ENCODE measurements at places on chromosomes 11 and 22.

GRCh38 chr11:117705866-117706265 lies 91.2 kb downstream of the DSCAML1 start:
- no peak for DNase-seq

GRCh38 chr22:38082986-38083710 lies 836 bp downstream of the SLC16A8 start:
- no peak for DNase-seq

DNA sequence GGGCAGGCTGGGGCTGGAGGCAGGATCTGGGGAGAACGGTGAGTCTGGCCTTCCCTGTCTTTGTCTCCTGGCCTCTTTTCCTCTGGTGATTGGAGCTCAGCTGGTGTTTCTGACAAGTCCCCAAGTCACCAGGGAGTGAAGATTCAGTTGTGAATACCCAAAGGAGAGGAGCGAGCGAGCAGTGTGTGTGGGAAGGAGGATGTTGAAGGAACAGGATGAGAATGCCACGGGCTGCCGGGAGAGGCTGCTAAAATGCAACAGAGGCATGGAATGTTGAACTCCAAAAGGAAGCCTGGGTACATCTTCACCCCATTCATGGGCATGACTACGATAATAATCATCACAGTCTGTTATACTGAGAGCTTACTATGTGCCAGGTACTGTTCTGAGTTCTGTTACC lies 163.3 kb downstream of the CEP164 start:
- no peak for DNase-seq

- DNase-seq = no peak
Measured at GRCh38 chr22:25563761-25564319, 635 bp upstream of the GRK3 start.

DNA sequence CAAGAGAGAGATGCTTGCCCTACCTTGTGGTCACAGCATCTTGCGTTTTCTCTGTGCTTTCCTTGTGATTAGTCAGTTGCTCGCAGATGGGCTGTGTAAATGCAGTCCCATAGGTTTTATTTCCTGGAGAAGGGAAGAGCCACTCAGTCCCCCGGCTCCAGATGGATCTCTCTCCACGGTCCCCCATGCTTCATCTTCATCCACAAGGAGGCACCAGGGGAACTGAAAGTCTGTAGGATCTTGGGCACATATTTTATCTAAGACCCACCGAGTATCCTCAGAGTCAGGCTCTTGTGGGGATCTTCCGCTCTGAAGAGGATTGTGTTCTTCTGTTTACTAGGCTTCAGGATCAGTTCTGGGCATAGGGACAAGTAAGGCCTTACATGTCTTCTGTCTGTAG lies 66.8 kb upstream of the E2F8 start:
- no peak for DNase-seq

- no peak for DNase-seq
Measured at GRCh38 chr11:79670882-79671281, 230.1 kb upstream of the TENM4 start.

DNA sequence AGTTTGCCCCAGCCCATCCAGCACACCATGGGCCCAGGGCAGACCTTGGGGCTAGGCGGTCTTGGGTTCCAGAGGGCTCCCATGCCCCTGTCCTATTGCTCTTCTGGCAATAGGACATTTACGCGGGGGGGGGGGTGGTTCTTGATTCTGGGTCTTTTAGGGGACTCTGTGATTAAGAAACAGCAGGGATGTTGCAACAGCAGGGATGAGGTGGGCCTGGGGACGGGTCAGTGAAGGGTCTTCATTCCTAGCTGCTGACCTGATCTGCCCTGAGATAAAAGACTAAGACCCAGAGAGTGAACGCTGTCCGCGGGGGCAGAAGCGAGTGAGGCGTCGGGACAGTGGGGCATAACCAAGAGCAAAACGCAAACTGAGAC lies 418 bp upstream of the ADAMTS15 start:
- no peak for DNase-seq

GRCh38 chr22:37002633-37003032 lies 16.6 kb downstream of the TST start:
- no peak for DNase-seq

DNA sequence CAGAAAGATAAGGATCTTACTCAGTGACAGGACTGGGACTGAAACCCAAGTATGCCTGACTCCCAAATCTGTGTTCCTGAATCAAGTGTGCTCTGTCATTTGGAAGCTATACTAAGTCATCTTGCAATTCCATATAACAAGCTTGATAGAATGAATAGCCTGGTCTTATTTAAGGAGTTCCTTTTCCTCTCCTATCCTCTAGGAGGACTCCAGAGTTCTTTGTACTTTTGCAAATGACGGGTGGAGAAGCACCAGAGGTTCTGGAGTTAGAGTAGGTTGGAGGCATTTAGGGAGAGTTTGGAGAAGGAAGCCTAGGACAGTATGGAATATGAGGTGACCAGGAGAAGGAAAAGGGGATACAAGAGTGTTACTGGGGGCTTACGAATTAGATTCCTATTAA lies 92.9 kb upstream of the RCN1 start:
- DNase-seq = no peak

DNA sequence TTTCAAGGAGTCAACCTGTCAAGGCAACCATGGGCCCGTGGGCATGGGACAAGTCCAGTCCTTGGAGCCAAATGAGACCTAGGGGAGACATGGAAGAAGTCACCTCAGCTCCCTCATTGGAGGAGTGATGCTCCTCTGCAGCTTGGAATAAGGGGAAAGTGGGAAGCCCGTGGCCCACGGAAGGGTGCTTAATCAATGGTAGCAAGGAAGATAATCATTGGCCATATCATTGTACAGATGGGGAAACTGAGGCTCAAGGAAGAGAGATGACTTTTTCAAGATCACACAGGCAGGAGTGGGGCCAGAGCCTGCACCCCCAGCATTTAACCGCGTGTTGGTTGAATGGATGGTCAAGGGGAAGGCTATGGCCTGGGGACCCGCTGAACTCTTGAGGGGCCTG lies 133.0 kb downstream of the OSBP2 start:
- DNase-seq = no peak

- no peak for DNase-seq
Measured at GRCh38 chr11:19669511-19669910, 43.1 kb upstream of the NAV2 start.

- DNase-seq = no peak
Measured at GRCh38 chr11:101553891-101554292, 29.9 kb downstream of the TRPC6 start.

GRCh38 chr22:33271390-33272161 lies 213.4 kb upstream of the SYN3 start:
- no peak for DNase-seq

GRCh38 chr11:119223856-119224255 lies 17.7 kb downstream of the CBL start:
- DNase-seq = peak; percentile 13

- DNase-seq = no peak
Measured at GRCh38 chr11:111012491-111012890, 233.0 kb upstream of the POU2AF2 start.

- no peak for DNase-seq
Measured at GRCh38 chr11:74608431-74608830, 16.0 kb downstream of the POLD3 start.

- DNase-seq = no peak
Measured at GRCh38 chr22:28917747-28918549, 34.6 kb downstream of the ZNRF3 start.

GRCh38 chr11:45154276-45154675 lies 7.8 kb downstream of the PRDM11 start:
- DNase-seq = no peak

DNA sequence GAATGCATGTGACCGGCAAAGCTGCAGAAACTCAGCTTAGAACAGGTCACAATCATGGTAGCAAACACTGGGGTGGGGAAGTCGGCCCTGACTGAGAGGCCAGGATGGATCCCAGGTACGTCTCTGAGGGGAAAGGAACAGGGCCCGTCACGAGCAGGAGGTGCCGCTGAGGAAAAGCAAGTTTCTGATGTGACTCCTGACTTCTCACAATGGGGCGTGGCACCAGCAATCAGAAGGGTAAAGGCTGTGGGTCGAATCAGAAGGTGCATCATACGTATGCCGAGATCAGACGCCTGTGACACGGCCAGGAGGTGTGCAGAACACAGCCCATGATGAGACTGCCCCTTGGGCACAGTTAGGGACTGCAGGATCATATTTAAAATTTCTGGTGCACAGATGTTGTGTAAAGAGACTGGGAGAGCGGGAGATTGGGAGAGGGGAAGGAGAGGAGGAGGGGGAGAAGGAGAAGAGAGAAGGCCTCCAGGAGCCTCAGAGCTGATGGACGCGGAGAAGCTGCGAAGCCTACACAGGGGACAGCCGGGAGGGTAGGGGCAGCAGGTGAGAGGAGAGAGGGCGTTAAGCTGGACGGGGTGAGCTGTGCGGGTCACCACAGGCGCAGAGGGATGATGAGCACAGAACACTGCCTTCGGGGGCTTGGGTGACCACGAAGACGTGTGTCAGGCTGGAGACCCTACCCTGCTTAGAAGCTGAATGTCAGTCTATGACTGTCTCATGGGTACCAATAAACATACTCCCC lies 30.7 kb downstream of the KRTAP5-5 start:
- DNase-seq = no peak

GRCh38 chr22:34669001-34669400 lies 397.0 kb upstream of the ISX start:
- peak; percentile 6 for DNase-seq

DNA sequence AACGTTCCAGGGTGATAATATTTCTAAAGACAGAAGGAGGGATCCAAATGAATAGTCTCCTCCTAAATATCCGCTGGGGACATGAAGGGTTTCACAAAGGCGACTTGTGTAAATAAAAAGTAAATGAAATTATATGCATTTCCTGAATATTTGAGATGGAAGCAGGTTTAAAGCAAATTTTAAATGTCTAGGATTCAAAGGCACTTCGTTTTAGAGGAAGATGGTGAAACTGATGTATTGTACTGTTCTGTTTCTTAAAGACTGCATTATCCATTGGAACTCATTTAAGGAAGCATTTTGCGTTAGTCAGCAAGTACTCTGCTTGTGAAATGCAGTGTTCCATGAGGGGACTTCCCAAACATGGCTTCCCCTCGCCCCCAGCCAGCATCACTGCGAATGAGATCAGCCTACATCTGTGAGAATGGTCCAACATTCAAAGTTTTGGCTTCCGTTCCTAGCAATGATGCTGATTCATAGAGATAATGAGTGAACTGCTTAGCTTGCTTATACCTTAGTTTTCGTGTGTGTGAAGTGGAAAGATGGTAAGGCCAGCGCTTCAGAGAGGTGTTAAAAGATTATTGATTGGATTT lies 1.5 kb downstream of the RAB39A start:
- no peak for DNase-seq

GRCh38 chr11:28017816-28018215 lies 90.1 kb downstream of the KIF18A start:
- no peak for DNase-seq

Data from H4 (cell line).